ENCODE measurements at places on chromosomes 16 and 17.

GRCh38 chr16:83587201-83587600 lies 220.6 kb upstream of the HSBP1 start:
- no peak for DNase-seq

DNA sequence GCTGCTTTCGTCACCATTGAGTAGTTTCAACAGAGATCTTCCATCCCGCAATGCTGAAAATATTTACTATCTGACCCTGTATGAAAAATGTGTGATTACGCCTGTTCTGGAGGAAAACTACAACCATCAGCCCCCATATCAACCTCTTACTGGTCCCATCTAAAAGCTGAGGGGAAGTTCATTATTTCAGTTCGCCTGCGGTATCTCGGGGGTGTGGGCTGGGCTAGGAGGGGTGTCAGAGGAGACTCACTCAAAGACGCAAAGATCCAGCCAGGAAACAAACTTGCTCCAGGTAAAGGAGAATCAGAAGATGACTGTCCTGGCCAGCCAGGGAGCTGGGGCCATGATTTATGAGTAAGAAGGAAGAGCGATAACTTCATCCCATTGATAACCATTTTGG lies 13.7 kb downstream of the CACNG1 start:
- DNase-seq = no peak

DNA sequence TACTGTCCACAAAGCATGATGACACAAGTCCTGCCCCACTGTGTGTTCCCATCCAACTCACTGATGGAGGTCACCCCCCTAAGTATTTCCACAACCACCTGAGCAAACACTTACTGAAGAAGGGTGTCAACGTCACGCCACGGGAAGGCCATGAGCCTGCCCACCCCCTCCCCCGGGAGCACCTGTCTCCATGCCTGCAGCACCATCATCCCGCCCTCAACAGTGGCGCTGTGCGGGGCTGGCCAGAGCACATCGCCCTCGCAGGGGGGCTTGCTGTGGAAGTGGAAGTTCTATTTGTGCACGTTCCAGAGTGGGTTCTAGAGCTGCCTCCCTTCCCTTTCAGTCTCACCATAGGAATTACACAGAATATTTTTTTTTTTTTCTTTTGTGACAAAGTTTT lies 4.3 kb upstream of the MBTPS1 start:
- DNase-seq = no peak

- DNase-seq = no peak
Measured at GRCh38 chr17:50844117-50844700, 8.8 kb downstream of the WFIKKN2 start.

DNA sequence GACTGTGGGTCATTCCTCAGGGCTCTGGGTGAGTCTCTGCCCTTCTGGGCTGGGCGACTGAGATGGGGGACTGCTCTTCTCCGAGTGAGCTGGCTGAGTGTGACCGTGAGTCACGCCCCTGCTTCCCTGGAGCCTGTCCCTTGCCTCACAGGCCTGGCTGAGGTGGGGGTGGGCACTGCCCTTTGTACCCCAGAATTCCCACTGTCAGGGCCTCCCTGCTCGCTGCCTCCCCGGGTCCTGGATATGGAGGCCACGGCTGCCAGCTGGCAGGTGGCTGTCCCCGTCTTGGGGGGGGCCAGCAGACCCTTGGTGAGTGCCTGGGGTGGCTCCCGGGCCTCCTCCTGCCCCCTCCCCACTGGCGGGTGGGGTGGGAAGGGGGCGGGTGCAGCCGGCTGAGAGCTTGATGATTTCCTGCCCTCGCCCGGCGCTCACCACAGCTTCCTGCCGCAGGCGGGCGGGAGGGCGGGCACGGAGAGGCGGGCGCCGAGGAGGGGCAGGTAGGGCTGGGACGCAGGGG lies at the start of gene LAT:
LAT (plus strand) TSS at position 434 of the 517 bp plus-strand sequence. CDS start 366 bp downstream, outside the sequence.
- DNase-seq = no peak

All from DMS 273 treated with DMSO at 0.1 percent for 48 hours (cell line).